ENCODE measurements at places on chromosomes 3 and 15. TPM values are rescaled to one million over a fixed set of nuclear protein-coding genes. Genes with fewer than 3 reads are reported as not detected.

DNA sequence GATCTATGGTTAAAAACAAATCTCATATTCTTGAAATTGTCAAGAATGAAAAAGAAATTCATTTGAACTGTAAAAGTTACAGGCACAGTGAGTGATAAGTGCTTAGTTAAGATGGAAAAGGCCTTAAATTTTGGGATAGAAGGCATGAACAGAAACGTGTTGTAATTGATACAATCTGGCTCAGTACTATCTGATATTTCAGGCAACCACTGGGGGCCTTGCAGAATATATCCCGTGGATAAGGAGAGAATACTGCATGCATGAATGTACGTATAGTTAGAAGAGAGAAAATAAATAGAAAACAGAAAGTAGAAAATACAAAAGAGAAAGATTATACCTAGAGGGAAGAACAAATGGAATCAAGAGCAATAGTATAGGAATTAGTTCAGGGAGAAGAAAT lies 741.4 kb upstream of the CCDC54 start:
- DNase-seq = no peak

- no peak for DNase-seq
Observed at GRCh38 chr15:77538027-77538451, 94.7 kb downstream of the LINGO1 start.

- peak; percentile 33 for DNase-seq
Observed at GRCh38 chr15:68693071-68693470, 114.3 kb downstream of the CORO2B start.

- DNase-seq = no peak
Observed at GRCh38 chr3:86991482-86991815, 500 bp upstream of the VGLL3 start.

PTH1R gene
- 14.7 TPM for total RNA-seq

DNA sequence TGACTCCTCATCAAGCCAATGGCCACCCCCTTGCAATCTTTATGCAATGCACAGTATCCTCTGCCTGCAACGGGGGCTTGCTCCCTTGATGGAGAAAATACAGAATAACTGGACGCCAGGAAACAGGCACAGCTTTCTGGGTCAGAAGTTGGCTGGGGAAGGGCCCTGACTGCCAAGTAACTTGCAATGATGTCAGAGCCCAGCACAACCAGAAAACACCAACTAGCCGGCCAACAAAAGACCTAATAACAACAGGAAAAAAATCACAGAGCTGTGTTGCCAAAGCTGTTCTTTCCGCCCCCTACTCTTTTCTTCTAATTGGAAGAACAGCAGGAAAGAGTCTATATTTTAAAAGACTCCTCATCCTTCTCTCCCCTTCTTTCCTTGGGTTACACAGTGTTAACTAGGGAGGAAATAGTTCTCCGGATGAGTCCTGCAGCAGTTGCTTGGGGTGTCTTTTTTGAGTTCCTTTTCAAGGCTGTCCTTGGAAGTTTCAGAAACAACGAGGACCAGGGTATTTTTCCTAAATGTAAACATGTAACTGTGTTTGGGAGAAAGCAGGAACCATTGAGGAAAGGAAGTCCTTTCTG lies 1.4 kb upstream of the SEMA6D start:
- peak; percentile 76 for DNase-seq

TUSC7 gene
- not detected for total RNA-seq

SI gene
- not detected for total RNA-seq

CPEB1 gene
- total RNA-seq = 3.8 TPM

GRCh38 chr3:112776000-112776399 lies 70.7 kb downstream of the CD200R1L start:
- no peak for DNase-seq

DPPA2 gene
- total RNA-seq = not detected

SLC28A1 gene
- 0.06 TPM for total RNA-seq

- DNase-seq = no peak
Observed at GRCh38 chr15:84631706-84632272, 22.3 kb downstream of the WDR73 start.

HEXA gene
- total RNA-seq = 108 TPM

SLC51B gene
- total RNA-seq = 3.0 TPM

MST1R gene
- total RNA-seq = 54.8 TPM

SST gene
- total RNA-seq = not detected

- peak; percentile 96 for DNase-seq
Observed at GRCh38 chr15:78004919-78005634, 72.4 kb downstream of the TBC1D2B start.

GRCh38 chr3:142287866-142288638 lies 62.7 kb upstream of the GK5 start:
- no peak for DNase-seq

- no peak for DNase-seq
Observed at GRCh38 chr3:8596321-8597218, 48.0 kb downstream of the SSUH2 start.

MAP2K5 gene
- 17.2 TPM for total RNA-seq

DNA sequence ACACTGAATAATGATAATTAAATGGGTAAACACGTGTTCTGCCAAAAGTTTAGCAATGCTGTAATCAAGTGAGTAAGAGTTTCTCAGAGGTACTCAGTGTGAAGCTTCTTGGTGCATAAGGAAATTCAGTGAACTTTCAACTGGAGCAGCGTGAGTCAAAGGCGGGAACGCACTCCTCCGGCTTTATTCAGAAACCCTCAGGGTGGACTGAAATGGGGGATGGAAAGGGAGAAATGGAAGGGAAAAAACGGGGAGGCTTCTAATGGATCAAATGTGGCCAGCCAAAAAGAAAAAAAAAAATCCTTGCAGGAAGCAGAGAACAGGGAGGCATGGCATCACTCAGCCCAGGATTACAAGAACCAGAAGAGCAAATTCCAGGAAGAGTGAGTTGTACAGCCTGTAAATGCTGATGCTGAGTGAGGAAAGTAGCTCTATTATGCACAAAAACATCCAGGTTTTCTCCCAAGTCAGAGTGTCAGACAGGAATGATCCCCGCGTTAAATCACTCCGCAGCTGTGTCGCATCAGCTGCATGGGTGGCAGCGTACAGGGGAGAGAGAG lies 85.3 kb downstream of the ASB7 start:
- DNase-seq = peak; percentile 40
